ENCODE measurements at places on chromosomes 2 and 18. TPM values are rescaled to one million over a fixed set of nuclear protein-coding genes. Genes with fewer than 3 reads are reported as not detected.

Gene MPP4
- not detected for total RNA-seq

DNA sequence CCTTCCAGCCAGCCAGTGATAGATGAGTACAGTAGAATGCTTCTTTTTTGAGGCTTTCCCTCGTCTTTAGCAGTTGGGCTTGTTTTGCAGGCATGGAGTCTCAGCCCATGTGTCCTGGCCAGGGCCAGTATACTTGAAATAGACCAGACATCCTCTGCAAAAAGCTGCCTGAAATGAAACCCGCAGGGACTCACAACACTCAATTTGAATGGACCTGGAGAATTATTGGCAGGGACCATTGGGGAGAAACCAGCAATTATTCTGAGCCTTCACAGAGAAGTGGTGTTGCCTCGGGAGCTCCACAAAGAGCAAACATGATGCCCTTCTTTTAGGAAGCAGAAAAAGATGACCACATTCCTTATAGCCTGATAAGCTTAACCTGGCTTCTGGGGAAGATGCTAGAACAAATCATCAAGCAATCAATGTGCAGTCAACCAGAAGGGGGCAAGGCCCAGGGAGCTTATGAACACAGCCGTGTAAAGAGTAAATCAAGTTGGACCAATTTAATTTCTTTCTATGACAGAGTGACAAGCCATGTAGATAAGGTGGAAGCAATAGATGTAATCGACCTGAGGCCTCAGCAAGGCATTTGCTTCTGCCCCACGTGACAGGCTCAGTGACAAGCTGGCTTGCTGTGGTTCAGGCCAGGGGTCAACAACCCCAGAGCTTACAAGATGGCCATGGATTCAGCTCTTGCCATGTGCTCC, 42.1 kb downstream of the BOD1L2 start:
- DNase-seq = no peak

- peak; percentile 44 for DNase-seq
Observed at GRCh38 chr18:75208155-75208835, 644 bp downstream of the PTGR3 start.

DNA sequence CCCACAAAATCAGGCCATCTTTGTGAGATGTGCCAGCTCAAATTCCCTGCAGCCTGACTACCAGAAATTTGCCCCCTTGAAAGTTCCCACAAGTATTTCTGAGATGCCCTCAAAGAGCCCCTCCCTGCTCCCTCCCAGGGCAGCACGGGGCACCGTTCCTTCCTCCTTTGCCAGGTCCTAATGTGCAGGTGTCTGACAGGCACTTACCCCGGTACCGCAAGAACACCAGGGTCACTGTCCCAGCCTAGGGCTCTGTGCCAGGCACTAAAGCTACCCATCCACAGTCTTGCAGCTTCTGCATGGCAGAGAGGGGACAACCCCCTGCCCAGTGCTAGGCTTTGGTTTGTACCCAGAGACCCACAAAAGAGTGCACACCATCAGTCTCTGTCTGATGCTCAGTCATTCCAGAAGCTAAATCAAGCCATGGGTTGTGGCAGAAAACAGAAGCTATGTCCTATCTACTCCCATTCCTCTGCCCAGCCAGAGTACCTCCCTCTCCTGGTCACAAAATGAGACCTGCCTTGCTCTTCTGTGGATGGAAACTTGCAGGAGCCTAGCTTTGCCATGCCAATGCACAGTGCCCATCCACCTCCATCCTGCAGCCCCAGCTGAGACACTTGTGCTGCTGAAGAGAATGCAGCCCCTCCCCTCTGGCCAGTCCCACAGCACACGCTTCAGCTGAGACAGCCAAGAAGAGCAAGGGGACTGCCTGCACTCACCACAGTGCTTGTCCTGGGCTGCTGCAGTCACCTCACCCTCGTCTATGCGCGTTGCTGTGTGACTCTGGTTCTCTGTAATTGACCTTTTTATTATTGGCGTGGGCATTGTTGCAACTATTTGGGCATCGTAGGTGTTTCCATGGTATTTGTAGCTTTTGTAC, 48.7 kb downstream of the INPP5D start:
- no peak for DNase-seq

DNA sequence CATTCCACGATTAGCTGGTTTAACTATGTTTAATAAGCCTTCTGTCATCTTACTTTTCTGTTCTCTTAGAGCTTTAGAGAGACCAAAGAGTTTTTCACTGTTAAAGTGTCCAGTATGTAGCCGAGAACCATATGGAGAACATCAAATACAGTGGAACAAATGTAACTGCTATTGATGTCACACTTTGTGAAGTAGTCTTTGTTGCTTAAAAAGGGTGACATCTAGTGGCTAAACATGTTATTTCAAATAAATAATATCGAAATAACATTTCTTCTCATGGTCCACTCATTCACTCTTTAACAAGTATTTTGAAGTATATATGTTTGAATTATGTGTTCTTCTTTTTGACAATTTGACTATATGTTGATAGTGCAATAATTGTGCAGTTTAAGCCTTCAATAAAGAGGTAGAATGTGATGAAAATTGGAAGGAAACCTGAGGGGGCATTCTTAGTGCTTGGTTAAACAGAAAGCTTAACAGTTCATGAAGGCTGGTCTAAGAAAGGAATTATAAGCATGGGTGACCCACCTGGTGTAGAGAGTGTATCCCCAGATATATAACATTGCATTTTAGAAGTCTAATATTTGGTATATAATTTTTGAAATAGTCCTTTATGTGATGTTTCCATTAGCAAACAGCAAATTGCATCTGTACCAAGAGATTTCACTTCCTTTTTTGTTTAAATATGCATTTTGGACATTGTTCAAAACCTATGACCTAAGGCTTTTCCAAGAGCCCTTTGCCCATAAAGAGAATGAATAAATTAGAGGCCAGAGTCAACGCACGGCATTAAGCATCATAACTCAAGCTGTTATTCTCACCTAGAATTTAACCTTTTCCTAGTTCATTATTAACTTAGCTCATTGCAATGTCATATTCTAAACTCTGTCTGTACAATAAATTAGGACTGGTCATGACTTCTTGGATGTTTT, 112.1 kb downstream of the KYNU start:
- no peak for DNase-seq

DNA sequence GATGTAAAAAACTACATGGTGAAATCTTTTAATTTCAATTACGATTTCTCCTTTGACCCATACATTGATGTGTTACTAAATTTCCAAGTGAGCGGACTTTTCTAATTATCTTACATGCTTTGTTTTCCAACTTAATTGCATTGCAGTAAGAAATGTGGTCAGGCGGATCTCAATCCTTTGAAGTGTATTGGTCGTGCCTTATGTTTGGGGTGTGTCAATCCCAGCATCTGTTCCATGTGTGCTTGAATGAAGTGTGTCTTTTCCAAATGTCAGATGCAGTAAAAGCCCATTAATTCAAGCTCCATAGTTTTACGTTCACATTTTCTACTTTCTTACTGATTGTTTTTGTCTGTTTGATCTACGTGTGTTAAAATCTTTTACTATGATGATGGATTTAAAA, 113.1 kb downstream of the UXS1 start:
- DNase-seq = no peak

DNA sequence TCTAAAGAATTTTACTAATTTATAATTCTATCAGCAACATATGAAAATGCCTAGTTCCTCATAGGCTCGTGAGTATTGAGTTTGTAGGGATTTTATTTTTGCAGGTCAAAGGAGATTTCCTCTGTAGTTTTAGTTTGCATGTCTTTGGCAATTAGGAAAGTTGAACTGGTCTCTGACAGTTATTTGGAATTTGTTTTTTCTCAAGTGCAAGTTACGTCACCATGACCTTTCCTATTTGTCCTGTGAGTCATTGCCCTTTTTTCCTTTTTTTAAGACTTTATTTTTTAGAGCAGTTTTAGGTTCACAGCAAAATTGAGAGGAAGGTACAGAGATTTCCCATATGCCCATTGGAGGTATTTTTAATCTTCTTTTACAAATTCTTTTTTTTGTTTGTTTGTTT, 29.0 kb downstream of the RAMP1 start:
- DNase-seq = no peak

Gene PDE6D
- 30.8 TPM for total RNA-seq

GRCh38 chr2:130966775-130967490, 126.3 kb downstream of the FAM168B start:
- no peak for DNase-seq

DNA sequence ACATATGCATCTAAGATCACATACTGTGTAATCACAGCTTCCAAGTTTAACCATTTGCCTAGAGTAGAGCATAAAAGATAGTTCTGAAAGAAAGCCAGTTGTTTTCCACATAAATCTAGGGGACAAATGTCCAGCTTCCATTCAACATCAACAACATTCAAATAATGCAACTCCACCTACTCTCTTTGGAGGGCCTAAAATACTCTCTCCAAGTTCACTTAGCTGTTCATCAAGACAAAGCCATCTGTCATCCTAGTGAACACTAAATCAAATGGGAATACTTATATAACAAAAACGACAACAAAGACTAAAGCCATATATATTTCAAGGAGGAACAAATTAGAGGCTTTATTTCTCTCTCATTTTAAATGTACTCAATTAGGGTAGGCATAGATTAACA, 221.5 kb upstream of the CDH2 start:
- DNase-seq = no peak

GRCh38 chr2:225122583-225123486, 80.6 kb upstream of the DOCK10 start:
- no peak for DNase-seq

Gene SEPTIN2
- 311 TPM for total RNA-seq

Gene EN1
- 0.63 TPM for total RNA-seq

Gene KRCC1
- 29.8 TPM for total RNA-seq

DNA sequence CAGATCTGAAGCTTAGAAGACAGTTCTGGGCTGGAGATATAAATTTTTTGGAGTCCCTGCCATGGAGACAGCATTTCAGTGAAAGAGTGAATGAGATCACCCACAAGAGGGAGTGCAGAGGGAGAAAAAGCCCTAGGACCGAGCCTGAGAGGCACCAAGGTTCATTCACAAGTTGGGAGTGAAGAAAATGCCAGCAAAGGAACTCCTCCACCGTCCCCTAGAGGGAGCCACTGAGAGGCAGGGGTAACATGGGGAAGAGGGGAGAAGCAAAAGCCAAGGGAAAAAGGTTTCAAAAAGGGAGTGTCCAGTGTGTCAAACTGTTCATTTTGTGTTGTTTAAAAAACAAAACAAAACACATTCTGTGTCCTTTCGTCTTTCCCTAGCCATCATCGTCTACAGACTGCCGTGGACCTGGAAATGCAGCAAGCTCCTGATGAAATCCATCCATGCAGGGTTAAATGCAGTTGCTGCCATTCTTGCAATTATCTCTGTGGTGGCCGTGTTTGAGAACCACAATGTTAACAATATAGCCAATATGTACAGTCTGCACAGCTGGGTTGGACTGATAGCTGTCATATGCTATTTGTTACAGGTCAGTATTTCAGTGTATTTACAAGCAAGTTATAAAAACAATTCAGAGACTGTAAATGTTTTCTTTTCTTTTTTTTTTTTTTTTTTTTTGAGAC, 19.1 kb downstream of the CYBRD1 start:
- no peak for DNase-seq

GRCh38 chr18:31576670-31577069, 15.0 kb upstream of the TTR start:
- DNase-seq = no peak

DNA sequence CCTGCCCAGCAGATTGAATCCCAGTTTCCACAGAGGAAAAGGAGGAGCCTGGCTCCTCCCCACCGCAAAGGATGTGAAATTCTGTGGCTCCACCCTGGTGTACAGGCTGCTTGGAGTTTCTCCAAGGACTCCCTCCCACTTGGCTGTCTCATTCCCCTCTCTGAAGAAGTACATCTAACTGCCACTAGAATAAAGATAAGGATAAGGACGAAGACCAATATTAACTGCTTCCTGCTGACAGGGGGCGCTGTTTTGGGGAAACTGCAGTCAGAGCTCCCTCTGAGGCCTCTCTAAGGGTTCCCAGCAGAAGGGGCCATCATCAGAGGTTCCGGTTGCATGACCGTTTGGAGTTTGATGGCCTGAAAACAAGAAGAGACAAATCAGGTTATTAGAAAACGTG, 790.9 kb downstream of the CPS1 start:
- no peak for DNase-seq

DNA sequence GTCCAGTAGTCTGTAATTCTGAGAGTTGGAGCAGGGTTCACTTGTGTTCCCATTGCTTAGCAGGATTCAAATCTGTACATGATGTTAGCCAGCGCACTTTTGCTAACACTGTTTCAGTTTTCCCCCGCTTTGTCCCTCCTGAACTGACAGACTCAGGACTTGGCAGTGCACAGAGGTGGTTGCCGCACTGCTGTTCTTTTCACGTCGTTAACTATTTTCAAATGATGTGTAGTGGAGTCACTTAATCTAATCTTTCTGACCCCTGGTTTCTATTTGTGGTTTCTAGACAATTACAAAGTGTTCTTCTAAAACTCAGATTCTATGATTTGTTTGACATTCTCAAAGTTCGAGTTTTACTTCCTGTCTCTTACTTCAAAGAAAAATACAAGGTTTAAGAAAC, 234.5 kb downstream of the RBM43 start:
- DNase-seq = no peak

DNA sequence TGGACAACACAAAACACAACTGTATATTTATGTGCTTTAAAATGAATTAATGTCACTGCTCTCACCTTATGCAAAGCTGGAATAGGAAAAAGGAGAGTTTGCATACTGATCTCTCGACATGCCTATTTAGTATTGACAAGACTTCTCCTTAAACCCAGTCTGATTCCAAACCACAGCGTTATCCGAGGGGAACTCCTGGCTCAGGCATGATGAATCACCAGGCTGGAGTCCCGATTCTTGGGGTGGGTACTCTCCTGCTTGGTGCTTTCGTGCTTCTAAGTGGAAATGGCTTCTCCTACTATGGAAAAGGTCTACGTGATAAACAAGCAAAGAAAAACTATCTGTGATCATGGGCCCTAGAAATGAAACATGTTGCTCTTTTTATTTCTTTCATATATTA, 88.9 kb upstream of the SLC35G4 start:
- no peak for DNase-seq

DNA sequence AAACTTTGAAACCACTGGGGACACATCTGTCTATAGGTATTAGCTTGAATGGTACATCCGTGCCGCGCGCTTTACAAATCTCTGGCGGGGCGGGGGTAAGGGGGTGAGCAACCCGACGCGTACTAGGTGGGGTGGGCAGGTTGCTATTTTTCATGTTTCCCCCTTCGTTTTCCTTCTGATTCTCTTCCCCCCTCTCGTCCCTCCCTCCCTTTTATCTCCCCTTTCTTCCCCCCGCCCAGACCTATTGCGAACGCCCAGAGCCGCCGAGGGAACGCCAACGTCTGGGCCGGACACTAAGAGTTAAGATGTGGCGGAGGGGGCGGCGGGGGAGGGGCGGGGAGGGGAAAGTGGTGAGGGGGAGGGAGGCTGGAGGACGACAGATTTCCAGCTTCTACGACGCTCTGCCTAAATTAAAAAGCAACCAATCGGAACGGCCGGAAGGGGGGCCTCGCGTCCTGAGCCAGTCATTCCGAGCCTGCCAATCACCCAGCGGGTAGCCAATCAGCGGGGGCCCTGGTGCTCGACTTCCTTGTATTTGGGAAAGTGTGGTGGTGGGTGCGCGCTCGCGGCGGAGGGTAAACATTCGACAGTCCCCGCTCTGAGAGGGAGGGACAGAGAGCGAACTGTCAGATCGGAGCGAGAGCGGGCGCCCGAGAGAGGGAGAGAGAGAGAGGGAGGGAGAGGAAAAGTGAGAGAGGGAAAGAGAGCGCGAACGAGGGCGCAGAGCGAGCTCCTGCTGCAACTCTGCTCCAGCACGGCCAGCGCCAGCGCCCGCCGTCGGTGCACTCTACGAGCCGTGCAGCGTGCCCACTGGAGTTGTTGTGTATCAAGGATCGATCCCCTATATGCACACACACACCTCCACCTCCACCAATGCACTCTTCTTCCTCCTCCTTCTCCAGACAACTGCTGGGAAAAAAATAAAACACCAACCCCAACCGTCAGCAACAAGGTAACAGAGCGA, at the start of gene POU3F3:
Gene POU3F3 (plus strand): TSS at position 582 of the 964 bp plus-strand sequence. CDS start 1,396 bp downstream, outside the sequence.
- DNase-seq = no peak

- no peak for DNase-seq
Observed at GRCh38 chr2:185939858-185940257, 201.3 kb downstream of the FSIP2 start.

Measured in tibial nerve (tissue), 4 donors.